ENCODE measurements at places on chromosomes 7 and 10.

GRCh38 chr7:130896898-130897514 lies 163.0 kb upstream of the KLF14 start:
- peak; percentile 92 for DNase-seq

- no peak for DNase-seq
Measured at GRCh38 chr7:157016024-157016351, 5.5 kb upstream of the MNX1 start.

DNA sequence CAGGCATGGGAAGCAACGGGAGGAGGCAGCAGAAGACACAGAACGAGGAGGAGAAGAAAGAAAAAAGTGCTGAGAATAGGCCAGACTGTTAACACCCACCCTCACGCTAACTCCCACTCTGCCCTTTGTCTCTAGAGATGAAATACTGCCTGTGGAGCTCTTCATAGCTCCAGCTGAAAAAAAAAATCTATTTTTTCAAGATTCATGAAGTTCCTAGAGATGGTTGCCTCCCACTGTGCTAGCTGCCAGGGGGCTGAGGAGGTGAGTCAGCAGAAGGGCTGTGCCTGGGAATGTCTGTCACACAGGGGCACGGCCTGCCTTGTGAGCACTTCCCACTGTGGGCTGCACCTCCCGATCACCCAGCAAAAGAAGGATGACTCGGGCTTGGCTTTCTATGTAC lies 144.5 kb downstream of the RNF216 start:
- peak; percentile 73 for DNase-seq

- DNase-seq = no peak
Measured at GRCh38 chr10:50866317-50866716, 19.1 kb downstream of the A1CF start.

DNA sequence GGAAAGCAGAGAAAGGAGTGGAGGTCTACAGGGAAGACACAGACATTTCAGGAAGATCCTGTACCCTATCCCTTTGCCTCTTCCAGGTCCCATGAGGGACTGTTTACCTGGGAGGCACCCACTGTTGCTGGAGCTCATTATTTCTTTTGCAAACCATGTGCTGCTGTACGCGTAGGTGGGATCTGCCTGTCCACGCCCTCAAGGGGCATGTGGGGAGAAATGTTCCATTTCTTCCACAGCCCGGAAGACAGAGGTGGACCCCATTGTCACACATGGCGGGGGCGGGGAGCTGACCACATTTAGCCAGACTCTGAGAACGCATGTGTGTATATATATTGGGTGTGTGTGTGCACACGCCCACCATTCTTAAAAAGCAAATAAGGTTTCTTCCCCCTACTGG lies 2.0 kb downstream of the PLXNA4 start:
- no peak for DNase-seq

GRCh38 chr7:41446606-41447449 lies 256.1 kb downstream of the INHBA start:
- no peak for DNase-seq

GRCh38 chr10:110618230-110618610 lies 25.9 kb upstream of the RBM20 start:
- DNase-seq = no peak

DNA sequence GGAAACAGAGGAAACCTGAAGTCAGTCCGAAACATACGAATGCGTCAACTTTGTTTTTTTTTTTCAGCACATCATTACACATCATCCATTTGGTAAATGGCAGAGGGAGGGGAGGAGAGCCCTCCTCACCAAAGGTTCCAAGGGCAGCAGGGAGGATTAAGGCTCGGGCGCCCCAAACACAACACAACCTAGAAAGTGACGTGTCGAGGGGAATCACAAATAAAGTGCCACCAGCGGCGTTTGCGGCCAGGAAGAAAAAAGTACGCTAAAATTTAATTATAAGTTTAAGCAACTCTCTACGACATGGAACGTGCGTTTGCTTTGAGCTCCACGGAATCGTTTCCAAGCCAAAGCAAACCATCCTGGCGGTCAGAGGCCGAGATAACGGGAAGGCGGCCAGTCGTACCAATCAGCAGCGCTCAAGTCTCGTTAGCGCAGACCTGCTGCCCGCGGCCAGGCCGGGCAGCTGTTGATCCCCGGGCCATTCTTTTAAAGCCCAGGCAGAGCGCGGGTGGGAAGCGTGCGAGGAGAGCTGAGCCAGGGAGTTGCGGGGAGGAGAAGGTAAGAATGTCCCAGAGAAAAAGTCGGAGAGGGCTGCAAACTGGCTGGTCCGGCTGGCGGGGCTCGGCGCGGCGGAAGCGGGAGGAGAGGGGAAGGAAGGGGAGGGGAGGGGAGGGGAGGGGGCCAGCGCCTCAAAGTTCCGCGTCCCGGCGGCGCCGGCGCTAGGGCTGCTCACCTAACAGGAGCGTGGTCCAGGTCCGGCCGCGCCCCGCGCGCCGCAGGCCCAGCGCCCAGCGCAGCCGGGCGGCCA lies 719 bp downstream of the DPY19L1 start:
- peak; percentile 84 for DNase-seq

DNA sequence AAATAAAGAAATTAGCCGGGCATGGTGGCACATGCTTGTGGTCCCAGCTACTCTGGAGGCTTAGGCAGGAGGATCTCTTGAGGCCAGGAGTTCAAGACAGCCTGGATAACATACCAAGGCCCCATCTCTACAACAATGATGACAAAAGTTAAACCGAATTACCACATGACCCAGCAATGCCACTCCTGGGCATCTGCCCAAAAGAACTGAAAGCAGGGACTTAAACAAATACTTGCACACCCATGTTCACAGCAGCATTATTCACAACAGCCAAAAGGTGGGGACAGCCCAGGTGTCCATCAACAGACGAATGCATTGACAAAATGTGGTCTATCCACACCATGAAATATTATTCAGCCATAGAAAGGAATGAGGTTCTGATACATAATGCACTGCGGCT lies 83.9 kb downstream of the HIP1 start:
- no peak for DNase-seq

DNA sequence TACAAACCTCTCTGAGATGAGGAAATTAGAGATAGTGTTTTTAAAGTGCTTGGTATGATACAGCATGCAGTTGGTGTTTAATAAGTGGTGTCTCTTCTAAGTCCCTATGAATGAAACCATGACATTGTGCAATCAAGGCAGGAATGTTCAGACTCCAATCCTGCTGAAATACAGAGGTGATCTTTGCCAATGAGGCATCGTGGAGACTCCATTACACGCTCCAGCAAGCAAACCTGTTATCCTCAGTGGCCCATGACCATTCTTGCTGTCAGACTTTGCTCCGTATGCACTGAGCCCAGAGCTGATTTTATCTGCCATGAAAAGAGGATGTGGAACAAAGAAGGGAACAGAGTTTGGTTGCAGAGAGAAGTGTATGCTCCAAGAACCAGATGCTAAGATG lies 47.3 kb downstream of the CDHR3 start:
- DNase-seq = no peak

DNA sequence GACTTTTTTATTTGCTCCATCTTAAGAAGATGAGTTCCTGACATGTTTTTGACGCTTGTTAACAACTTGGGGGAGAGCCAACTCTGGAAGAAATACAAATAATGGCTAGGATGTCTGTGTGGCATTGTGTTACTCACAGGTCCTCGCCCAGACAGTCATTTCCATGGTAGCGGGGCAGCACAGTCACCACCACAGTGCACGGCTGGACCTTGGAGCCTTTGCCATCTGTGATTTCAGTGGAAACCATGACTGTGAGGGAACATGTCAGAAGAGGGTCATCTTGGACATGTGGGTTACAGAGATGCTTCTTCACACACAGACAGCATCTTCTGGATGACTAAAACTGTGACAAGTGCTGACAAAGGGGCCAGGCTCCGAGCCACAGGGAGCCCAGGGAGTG lies 74.5 kb downstream of the PKD1L1 start:
- no peak for DNase-seq

GRCh38 chr7:92061154-92061553 lies 73.1 kb downstream of the CYP51A1 start:
- no peak for DNase-seq

GRCh38 chr10:72953687-72954086 lies 919 bp downstream of the PLA2G12B start:
- DNase-seq = no peak

- peak; percentile 38 for DNase-seq
Measured at GRCh38 chr10:69461243-69462025, 10.2 kb downstream of the TSPAN15 start.

Measured in stomach (tissue), 19 donors.